ENCODE measurements at places on chromosomes 2 and 18.

GRCh38 chr2:151691631-151692030, 42.6 kb downstream of the NEB start:
- DNase-seq, result no peak

DNA sequence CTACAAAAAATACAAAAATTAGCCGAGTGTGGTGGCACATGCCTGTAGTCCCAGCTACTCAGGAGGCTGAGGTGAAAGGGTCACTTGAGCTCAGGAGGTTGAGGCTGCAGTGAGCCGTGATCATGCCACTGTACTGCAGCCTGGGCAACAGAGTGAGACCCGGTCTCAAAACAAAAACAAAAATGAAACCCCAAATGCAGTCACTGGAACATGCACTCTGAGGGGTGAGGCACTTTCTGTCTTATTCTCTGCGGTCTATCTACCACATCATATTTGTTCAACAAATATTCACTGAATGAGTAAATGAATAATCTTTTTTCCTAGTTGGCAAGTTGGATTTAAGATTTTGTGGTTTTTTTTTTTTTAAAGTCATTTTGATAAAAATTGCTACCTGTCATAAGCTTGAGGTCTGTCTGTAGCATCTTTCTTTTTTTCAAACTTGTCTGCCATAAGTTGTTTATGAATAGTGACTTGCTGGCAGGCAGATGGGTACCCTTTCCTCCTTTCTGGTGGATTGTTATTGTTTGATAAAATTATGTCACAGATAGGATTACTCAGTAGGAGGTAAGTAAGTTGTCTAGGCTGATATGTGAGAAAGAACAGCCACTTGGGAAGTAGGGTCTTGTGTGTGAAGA, 11.8 kb downstream of the CHRNA1 start:
- no peak for DNase-seq

DNA sequence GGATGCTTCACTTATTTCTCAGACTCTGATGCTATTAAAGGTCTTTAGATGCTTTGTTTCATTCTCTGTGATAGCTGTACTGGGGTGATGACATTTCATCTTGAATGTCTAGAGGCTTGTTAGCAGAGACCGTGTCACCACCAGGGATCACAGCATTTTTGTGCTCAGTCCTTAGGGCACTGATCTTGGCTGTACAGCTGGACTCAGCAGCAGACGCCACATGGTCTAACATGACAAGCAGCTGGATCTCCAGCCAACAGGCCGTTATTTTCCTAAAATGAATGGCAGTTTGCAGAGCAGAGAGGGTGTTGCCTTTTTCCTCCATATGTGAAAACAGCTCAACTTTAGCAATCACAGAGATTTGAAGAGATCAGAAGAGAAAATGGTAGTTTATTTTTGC, 491.8 kb downstream of the CDH2 start:
- no peak for DNase-seq

GRCh38 chr2:99348173-99348572, 11.0 kb downstream of the EIF5B start:
- no peak for DNase-seq

DNA sequence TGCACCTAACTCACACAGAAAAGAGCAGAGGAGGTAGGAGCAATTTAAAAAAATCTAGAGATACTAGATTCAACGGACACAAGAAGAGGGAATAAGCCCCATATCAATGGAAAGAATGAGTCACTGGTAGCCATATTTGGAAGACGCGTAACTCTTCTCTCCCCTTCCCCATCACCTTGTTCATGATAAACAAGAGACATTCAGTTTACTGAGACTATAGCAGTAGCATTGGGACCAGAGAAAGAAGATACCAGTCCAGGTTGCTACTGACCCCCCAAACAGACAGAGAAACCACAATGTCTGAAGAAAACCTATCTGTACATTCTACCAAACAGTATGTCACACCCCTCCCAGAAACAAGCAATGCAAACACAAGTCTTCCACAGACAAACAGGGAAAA, 81.1 kb downstream of the SLC66A3 start:
- no peak for DNase-seq

GRCh38 chr18:35192415-35192814, 48.4 kb upstream of the ZNF397 start:
- DNase-seq, result no peak

DNA sequence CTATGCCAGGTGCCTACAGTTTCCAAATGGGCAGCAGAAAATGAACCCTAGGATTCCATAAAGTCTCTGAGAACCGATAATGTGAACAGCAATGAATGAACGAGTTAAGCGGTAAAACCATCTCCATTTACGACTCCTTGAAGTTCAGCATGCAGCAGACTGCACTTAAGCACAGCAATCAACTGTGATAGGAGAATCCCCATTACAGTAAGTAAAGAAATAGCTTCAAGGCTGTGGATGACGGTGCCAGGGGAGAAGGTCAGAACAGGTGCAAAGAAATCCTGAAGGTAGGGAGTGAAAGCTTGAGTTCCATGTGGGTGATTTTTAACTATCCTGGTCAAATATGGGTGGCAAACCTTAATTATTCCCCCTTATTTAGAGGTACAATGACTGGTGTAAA, 444.4 kb downstream of the NCKAP5 start:
- no peak for DNase-seq

DNA sequence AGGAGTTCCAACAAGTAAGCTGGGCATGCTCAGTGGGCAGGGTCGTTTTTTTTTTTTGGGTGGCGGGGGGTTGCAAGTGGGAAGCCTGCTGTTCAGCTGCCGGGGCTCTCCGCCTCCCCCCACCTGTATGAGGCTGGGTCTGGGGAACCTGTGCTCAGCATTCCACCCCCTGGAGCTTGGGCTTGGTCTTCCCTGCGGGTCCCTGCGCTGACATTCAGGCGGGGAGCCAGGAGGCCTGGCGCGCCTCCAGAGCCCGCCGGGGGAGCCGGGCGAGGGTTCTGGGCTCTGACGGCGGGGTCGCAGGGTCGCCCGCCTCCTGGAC, 822 bp upstream of the GPD2 start:
- peak; percentile 2 for DNase-seq

DNA sequence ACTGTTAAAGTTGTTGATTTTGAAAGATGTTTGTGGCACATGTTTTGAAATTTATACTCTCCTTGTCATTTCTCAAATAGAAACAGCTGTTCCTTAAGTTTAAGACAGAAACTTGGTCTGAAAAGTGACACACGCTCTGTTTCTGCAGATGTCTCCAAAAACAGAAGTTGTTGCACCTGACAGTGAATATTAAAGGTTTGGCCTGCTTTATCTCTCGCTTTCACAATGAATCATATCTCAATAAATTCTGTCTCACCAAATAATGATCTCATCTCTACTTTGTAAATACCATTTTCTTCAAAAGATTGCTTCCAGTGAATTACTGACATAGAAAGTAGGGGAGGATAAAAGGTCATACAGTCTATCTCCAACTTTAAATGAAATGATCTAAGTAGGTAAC, 294.9 kb upstream of the SYT4 start:
- DNase-seq, result no peak

- no peak for DNase-seq
Observed at GRCh38 chr2:118477111-118477862, 370.2 kb downstream of the EN1 start.

DNA sequence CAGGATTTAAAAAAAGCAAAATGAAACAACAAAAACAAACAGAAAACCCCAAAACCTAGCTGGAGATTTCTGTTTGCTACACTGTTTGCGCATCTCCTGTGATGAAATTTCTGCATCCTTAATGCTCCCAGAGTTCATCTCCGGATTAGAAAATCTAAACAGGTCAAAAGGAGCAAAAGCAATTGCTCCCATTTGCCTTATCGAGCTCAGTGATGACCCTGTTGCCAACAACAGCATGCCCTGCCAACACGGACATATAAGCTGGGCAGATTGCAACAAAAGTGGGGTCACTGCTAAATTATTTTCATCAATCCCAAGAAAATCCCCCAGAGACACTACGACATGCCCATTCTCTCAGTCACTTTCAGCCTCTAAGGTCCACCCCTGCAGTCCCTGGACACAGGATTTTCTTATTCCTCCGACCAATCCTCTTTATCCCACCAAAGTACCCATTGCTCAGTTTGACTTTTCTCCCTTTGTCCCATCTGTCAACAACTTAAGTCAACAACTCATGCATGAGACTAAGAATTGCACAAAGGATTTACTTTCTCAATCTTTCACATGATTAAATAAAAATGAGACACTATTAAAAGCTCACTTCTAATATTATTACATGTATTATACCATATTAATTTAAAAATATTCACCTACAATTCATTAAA, 67.8 kb downstream of the ABCG8 start:
- DNase-seq, result no peak

- DNase-seq, result no peak
Observed at GRCh38 chr2:109528811-109529501, 84.8 kb downstream of the SEPTIN10 start.

DNA sequence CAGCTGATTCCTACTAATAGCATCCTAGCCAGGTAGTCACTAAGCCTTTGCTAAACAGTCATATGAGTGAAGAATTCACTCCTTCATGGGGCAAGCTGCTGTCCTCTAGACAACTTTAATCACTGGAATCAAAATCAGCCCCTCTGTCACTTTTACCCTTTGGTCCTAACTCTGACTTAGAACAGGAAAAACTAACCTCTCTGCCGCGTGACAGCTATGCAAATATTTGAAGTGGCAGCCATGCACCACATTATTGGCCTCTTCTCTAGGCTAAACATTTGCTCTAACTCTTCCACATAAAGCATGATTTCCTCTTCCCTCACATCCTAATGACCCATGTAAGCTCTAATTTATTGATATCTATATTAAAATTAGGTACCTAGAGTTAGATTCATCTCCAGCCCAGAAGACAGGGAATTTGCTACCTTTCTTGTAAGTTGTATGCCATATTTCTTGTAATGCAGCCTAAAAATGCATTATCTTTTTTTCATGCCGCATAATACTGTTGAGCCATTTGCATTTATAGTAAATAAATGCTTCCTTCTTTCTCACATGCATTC, 12.8 kb upstream of the ONECUT2 start:
- no peak for DNase-seq

DNA sequence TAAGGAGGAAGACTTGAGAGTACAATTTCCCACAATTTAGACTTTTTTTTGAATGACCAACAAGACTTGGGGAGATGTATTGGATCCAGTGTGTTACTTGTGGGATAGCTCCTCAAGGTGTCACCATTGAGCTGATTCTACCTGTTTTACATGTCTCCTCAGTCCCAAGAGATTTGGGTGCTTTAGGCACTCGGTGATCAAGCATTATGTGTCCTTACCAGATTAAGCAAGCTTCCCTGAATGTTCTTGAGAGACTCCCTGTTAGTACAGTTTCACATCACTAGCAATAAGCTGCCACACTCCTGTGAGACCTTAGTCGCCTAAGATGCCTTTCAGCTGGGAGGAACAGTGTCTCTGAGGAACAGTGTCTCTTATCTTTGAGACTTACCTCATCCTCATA, 384.3 kb upstream of the SYT4 start:
- peak; percentile 44 for DNase-seq

- no peak for DNase-seq
Observed at GRCh38 chr2:189541591-189541990, 39.0 kb downstream of the SLC40A1 start.

DNA sequence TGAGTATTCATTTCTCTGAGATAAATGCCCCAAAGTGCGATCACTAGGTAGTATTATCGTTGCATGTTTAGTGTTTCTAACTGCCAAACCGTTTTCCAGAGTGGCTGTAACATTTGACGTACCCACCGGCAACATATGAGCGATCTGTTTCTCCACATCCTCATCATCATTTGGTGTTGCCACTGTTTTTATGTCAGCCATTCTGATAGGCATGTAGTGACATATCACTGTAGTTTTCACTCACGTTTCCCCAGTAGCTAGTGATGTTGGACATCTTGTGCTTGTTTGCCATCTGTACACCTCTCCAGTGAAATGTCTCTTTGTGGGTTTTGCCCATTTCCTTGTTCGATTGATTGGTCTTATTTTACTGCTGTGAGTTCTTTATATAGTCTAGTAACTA, 63.8 kb downstream of the ACAA2 start:
- DNase-seq, result no peak

DNA sequence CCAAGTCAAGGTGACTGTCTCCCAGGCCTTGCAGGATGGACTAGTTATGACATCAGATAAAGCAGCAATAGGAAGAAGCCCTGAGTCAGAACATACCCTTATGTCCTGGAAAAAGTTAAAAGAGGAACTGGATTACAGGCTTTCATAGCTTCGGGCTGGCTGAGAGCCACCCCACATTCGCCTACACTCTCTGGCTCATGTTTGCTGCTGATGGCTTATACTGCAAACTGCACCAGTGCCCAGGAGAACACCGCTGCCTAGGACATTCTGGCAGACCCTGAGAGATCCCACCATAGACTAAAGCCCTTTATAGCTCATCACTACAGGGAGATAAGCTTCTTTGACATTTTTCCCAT, 20.3 kb downstream of the SLC8A1 start:
- DNase-seq, result no peak

- no peak for DNase-seq
Observed at GRCh38 chr2:71505086-71505769, 51.9 kb downstream of the DYSF start.

- no peak for DNase-seq
Observed at GRCh38 chr2:125553768-125554167, 1102.2 kb upstream of the GYPC start.

GRCh38 chr2:148885988-148886387, 11.0 kb downstream of the KIF5C start:
- no peak for DNase-seq

DNA sequence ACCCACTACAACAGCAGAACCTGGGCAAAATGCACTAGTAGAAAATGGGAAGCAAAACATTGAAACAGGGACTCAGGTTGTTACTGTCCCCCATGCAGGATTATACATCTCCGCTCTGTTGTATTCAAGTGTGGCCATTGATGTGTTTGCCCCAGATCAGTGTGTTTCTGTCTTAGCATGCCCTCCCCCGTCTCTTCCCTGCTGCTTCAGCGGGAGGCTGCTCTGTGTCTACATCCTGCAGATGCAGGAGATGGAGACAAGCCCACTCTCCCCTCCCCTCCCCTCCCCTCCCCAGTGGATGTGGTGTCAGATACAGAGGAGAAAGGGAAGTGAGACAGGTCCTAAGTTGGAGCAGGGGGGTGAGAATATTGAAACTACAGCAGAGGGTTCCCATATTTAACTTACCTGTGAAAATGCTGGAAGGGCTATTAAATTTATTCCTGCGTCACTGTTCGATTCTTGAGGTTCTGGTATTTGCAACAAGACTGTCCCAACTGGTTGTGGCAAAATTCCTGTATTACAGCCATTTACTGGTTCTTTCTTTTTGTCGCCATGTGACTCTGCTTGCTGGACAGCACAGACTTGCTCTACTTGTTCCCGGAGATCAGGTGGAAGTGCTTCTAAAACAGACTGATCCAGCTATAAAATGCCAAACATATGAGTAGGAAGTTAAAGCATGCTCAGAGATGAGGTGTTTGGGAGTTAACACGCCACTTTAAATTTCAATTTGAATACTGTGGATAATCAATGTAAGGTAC, 67.0 kb downstream of the EIF5B start:
- no peak for DNase-seq

DNA sequence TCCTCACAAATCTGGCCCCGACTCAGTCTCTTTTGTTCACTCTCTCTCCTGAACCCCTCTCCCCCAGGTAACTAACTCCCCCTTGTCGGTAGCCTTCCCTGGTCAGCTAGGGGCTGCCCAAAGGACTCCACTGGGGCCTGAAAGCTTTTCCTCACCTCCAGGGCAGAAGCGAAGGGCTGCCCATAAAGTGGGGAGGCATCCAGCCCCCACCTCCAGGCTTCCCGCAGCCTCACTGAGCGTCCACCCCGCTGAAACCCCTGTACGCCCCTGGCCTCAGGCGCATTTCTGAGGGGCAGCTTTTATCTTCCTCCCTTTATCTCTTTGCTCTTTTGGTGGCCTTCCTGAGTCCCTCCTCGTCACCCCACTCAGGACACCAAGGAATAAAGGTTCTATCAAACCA, 249.3 kb downstream of the CYP26B1 start:
- no peak for DNase-seq

Measured in thymus (tissue), 14 donors.